ENCODE measurements at places on chromosomes 12 and 14.

DNA sequence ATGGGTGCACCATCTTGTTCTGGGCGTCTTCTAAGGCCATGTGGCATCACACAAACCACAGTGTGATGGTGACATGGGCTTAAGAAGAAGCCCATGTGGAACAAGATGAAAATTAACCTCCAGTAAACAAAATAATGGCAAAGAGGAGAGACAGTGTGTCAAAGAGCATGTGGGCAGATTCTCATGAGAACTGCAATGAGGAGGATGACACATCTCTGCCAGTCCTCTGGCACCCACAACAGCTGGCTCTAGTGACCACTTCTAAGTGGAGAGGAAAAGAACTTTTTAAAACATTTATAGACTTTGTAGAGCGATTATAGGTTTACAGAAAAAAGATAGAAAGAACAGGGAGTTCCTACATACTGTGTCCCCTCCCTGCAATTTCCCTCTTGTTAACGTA is 401.4 kb downstream of the ATP23 start:
- DNase-seq: no peak

DNA sequence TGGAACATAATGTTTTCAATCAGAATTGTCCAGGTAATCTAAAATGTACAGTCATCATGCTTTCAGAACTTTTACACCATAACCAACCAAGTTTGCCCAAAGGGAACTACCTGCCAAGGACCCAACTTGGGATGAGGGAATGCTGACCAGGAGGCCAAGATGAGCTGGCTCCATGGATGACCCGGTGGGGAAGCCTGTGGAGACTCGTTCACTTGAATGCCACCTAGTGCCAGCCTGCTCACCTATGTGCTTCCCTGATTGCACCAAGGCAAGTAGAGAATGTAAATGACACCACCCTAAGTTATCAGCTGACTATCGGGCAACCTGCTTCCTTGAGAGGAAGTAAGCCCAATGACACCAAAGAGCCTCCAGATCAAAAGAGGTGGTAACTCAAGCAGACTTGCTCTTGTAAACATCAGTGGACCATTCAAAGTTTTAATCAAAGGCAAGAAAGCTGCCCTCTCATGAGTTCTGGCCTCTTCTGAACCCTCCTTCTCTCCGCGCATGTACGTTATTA is 137.3 kb downstream of the TTC7B start:
- DNase-seq: no peak

GRCh38 chr12:121793838-121794533 is 498 bp upstream of the RHOF start:
- DNase-seq: peak; percentile 96

- DNase-seq: peak; percentile 58
These were observed 17.3 kb upstream of the STAC3 start for GRCh38 chr12:57268264-57268663.

DNA sequence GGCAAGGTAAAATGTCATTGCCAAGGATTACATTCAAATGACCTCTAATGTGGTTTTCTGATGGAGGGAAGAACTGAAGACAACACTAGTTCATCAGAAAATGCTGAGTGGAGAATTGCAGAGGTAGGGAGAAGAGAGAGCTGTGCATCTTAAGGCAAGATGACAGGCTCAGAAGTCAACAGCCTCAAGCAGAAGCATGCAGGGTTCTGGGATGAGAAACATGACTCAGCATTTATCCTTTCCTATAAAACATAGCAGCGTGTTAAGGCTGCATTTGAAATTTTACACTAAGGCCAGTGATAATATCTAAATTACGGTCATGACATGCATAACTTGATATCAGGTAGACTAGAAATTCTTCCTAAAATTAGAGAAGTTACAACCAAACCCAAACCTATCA is 53.7 kb upstream of the DYRK2 start:
- no peak for DNase-seq

DNA sequence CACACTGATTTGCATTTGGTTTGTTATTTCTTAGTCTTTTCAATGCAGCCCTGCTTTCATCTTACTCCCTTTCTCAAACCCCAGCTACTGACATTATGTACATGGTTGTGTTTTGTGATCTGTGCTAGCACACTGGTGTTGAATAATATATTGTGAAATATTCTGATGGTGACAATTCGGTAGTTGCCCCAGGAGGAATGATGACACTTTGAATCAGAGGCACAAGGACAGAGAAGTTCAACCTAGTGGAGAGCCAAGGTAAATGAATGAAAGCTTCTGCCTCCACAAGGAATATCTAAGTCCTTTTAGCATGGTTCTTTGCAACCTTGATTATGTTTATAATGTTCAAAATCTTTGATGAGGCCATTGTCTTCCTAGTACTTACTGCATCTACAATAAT is 159.9 kb downstream of the PDE3A start:
- no peak for DNase-seq

DNA sequence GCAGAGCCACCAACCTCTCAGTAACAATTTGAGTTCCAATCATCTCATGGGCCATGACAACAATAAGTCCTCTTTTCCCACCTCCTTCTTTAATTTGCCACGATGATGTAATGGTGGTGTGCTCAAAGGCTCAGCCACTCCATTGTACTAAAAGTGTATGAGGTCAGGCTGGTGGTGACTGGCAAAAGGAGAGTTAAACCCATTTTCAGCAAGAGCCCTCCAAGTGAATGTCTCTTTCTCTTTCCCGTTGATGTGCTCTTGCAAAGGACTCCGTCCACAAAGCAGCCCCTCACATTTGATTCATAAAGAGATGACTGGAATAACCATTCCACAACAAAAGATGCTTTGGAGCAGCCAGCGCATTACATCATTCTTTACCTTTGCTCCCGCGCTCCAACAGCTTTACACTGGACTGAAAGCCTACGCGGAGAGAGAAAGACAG is 41.6 kb downstream of the DUSP16 start:
- DNase-seq: no peak

- DNase-seq: no peak
These were observed 1.5 kb upstream of the MSRB3 start for GRCh38 chr12:65276916-65277530.

DNA sequence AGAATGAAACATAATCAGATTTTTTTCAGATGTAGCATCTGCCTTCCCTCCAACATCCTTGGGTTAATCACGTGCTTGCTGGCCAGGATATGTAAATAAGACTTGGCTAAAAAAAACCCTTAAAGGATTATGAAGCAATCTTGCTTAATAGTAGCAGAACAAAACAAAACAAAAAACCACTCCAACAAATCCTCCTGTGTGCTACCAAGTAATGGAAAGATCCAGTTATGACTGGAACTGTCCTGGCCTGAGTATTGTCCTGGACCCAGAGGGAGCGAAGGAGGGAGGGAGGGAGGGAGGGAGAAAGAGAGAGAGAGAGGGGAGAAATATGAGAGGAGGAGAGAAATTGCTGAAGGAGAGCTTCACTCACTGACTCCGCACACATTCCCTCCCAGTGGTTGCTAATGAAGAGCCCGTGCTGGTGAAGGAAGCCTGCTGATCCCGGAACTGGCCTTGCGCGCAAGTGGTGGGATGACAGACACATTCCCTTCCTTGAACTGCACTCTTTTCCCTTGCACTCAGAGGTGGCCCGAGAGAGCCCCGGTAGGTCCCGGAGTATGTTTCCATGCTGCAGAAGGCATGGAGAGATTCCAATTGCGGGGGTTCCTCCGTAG is 57.2 kb downstream of the HMGA2 start:
- DNase-seq: no peak

- no peak for DNase-seq
These were observed 190.9 kb downstream of the ETV6 start for GRCh38 chr12:11840366-11840765.

DNA sequence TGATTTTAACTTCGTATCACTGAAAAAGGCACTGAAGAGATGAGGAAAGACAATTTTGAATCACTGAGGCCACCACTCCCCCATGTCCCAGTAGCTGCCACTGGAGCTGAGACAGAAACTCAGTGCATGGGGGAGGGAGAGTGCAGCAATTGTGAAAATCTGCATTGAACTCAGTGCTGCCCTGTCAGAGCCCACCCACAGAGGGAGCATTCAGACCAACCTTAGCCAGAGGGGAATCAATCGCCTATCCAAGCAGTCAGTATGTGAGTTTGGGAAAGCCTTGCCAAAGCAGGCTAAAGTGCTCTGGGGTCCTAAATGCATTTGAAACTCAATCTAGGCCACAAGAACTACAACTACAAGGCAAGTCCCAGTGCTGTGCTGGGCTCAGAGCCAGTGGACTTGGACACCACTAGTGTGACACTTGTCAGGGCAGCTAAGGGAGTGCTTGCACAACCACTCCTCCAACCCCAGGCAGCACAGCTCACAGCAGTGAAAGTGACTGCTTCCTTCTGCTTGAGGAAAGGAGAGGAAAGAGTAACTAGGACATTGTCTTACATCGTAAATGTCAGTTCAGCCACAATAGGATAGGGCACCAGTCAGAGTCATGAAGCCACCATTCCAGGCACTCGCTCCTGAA is 13.3 kb downstream of the RNASE3 start:
- no peak for DNase-seq

DNA sequence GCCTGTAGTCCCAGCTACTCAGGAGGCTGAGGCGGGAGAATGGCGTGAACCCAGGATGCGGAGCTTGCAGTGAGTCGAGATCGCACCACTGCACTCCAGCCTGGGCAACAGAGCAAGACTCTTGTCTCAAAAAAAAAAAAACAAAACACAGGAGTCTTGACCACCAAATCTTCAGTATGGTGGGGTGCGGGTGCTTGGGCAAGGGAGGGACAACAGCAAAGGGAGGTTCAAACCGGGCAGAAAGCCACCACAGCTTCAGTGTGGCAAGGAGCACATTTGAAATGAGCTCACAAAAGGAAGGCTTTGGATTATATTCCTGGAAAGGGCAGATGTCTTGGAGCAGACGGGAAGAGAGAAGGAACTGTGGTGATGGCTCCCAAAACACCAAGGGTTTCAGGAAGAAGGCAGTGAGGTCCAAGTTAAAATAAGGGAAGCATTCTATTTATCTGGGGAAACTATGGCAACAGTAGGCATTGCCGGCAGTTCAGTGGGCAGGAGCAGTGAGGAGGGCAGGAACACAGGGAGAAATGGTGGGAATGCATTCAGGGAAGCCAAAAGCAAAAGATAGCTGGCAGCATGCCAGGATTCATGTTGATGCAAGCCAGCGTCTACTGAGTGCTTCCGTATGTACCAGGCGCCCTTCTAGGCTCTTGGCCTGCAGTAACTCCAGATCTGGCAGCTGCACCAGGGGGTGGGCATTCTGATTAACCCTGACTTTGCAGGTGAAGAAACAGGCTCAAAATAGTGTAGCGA is 51.0 kb upstream of the SRSF5 start:
- DNase-seq: no peak

- no peak for DNase-seq
These were observed 23.6 kb upstream of the C12orf71 start for GRCh38 chr12:27105746-27106536.

GRCh38 chr12:127272864-127273263 is 994.1 kb upstream of the TMEM132C start:
- no peak for DNase-seq

DNA sequence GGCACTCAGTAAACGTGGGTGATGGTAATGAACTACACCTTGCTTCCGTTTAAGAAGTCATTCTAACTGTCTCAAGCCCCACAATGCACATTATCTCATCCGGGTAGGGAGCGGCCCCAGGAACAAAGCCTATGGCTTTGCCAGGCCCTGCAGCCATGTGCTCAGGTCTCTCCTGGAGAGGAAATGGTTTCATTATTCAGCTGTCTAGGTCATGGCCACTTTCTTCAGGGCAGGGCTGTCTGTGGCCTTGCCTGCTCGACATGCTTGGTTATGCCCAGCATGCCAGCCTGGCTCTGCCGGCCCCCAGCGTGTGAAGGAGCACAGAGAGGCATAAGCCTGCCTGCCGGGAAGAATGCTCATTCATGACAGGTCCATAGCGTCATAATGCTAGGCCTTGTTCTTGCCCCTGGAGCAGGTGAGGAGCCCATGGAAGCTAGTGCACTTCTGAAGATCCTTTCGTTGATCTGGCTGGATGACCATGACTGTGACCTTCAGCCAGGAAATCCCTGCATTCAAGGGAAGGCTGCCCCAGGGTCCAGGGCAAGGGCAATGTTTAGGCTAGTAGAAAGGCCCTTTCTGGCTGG is 26.3 kb upstream of the FOS start:
- no peak for DNase-seq

DNA sequence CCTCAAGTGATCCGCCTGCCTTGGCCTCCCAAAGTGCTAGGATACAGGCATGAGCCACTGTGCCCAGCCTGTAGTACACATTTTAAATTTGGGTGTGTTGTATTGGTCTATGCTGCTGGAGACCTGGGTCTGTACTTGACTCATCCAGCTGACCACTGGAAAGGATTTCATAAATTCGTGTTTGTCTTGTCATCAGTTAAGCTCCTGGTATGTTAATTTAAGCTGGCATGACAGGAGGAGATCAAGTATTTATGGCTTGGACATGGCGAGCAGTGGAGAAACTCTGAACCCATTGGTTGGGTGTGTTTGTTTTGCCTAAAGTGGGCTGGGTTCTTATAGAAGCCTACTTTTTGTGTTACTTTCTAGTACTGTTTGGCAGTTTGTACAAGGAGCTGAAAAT is 24.2 kb downstream of the YY1 start:
- no peak for DNase-seq

DNA sequence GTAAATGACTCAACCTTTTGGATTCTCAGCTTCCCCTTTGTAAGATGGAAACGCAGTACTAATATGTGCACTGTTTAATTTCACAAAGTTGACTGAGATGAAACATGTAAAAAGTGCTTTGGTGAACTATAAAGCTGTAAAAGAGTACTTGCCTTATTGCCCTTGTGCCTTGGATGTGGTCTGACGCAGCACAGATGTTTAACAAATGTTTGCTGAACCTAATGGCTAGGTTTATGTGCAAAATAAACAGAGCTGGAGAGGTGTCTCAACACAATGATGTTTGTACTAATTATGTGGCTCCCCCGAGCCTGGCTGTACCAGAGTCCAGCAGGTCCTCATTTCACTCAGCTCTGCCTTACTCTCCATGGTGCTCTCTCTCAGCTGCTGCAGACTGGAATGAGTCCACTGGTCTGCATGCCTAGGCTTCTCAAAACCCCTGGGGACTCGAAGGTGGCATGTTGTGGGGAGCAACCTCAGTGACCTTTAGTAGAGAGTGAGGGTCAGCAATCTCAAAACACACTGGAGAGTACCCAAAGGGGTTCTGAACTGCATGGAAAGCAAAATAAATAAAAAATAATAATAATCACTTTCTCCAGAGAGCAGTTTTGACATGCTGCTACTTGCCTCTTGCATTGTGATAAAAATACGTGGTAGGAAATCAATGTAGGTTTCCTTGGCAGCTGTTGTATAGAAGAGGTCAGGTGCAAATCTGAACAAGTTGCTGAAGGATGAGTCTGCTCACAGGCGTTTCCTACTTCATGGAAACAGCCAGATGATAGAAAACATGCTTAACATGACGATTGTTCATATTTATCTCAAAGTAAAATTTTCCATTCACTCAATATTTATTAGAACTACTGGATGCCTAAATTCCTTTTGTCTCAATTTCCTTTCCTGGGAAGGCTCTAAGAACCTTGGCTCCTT is 8.5 kb upstream of the AMIGO2 start:
- no peak for DNase-seq

GRCh38 chr12:6049587-6049986 is 74.9 kb downstream of the VWF start:
- no peak for DNase-seq

GRCh38 chr12:101620762-101621133 is 26.0 kb downstream of the MYBPC1 start:
- DNase-seq: no peak

Data from stimulated activated CD4-positive, alpha-beta T cell treated with anti-CD3 and anti-CD28 coated beads, Interleukin-15, amount 100 ng/mL, for 24 hours (primary cell).